ENCODE measurements at places on chromosomes 12 and 14.

- no peak for DNase-seq
These were observed 58.7 kb upstream of the G2E3 start for GRCh38 chr14:30500222-30500621.

- DNase-seq = no peak
These were observed 150.2 kb downstream of the TTLL5 start for GRCh38 chr14:75811136-75811829.

GRCh38 chr14:87161502-87161901 is 831.5 kb downstream of the GALC start:
- DNase-seq = no peak

DNA sequence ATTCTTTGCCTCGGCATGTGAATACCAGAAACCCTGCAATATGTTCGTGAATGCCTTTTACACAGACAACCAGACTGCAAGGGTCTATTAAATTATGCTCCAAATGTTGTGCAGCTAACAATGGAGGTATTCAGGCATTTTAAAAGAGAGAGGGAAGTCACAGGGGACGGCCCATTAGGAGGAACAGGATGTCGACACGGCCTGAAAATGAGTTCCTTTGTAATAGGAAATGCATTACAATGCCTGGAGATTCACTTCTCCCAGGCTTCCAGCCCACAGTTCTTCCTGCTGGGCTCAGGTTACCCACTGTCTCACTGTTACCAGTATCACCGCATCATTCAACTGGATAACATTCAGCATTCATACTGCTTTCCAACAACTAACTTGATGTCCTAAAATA is 2.5 kb downstream of the DUSP6 start:
- no peak for DNase-seq

DNA sequence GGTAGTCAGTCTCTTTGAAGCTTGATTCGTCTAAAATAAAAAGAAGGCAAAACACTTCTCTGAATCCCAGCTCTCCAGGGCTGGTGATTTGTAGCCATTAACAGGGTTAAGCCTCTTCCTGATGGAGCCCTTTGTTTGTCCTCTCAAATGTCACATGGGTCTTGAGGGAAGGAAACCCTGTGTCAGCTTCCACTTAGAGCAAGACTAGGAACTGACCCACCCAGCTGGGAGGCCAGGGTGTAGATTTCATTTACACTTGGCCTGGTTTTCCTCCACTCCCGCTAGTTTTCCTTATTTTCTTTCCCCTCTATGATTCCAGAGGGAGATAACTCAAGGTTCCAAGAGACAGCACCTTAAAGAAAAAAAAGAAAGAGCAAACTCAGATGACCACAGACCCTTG is 230.5 kb upstream of the EGLN3 start:
- DNase-seq = no peak

DNA sequence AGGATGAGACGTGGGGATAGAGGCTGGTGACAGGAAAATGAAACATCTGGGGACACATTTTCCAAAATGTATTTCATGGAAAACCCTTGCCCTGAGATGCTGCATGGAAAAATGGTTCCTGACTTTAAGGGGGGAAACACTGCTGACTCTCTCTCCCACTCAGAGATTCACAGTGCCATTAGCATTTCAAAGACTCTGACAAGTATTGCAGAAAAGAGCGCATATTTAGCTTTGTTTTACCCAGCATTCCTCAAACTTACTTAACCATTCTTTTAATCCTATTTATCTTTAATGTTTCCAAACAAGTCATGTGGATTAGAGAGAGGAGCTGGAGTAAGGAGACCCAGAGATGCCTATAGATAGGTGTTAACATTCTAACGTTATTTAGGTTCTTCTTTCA is 141.8 kb upstream of the DYRK2 start:
- no peak for DNase-seq
